ENCODE measurements at places on chromosomes 12 and 14.

DNA sequence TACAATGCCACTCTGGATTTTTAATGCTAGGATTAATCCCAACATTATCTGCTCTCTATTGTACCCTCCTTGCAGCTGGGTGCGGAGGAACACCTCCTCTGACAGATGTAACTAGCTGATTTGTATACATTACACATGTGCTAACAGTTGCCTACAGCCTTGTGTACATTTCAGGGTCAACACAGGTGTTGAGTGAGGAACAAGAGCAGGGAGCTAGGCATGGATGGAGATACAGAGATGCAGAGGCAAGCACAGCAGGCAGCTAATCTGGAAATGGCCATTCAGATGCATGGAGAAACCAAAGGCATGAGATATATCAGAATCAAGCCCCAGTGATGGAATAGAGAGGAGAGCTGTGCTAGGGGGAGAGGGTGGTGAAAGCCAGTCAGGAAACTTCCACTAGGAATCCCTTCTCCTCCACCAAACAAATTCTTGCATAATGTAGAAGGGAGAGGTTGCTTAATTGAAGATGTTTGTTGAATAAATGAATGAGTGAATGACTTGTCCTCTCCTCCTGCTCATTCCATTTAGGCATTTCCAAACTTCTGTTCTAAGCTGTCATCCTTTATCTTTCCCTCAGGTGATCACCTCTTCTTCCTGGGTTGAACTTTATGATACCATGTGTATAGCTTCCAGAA is 313.2 kb downstream of the ATP23 start:
- DNase-seq: no peak

DNA sequence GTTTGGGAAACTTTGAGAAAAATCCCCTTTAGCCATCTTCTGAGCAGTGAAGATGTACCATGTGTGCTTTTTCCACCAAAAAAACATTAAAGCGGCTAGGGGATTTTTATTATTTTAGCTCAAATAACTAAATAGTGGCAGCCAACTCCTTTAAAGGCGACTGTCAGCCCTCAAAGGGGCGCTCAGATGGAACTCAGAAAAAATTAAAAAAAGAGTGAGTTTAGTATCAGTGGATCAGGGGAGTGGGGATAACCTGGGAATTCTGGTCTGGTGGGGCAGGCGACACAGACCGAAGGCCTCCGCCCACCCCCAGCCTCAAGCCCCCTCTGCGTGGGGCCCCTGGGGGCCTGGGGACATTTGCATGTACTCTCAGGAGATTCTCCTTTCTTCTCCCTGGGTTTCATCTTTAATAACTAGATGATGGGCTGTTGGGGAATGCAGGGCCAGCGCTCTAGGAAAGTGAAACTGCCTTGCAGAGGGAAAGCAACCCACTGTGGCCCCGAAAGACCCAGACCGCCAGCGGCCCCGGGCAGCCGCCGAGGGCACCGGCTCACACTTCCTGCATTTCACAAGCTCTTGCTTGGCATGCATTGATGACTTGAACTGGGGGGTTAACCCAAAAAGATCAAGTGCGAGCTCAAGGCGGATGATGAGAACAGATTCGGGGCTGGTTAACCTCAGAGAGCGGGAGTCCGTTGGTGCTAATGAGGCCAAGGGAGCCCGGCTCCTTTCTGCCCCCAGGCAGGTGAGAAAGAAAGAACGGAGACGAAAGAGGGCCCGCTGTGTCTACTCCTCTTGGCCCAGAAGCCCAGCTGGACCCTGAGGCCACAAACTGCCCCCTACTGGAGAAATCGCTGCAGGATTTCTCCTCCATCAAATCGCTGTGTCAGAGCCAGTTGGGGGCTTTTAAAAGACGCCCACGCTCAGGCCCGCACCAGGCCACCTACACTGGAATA is 7.3 kb upstream of the BATF start:
- DNase-seq: no peak

DNA sequence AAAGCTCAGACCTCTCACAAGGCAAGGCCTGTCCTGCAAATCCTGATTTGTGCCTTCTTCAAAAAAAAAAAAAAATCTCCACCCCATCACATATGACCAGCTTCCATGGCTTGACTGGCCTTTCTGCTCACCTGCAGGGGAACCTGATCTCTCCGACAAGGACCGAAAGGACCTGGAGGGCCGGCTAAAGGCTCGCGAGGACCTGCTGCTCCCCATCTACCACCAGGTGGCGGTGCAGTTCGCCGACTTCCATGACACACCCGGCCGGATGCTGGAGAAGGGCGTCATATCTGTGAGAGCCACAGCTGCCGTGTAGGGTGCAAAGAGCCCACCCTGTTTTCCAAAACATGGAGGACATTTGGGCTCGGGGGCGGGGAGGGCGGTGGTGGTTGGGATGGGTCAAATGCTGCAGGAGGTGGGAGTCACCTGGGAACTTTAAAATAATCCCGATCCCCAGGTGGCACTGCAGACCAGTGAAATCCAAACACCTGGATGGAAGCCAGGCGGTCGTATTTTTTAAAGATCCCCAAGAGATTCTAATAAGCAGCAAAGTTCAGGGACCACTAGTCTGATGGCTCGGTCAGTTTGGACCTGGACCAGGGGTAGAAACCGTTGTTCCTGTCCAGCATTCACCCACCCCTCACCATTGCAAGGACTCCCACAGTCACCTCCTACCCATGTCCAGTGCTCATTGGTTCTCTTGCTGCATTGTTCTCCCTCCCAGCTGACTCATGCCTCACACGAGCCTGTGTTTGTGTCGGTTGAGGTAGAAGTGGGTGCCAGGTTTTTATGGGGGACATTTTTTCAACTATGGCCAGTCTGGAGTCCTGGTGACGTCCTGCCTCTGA is 44.8 kb downstream of the FOXN4 start:
- peak; percentile 49 for DNase-seq

- DNase-seq: no peak
These were observed 281.4 kb downstream of the FLRT2 start for GRCh38 chr14:85811340-85811739.

DNA sequence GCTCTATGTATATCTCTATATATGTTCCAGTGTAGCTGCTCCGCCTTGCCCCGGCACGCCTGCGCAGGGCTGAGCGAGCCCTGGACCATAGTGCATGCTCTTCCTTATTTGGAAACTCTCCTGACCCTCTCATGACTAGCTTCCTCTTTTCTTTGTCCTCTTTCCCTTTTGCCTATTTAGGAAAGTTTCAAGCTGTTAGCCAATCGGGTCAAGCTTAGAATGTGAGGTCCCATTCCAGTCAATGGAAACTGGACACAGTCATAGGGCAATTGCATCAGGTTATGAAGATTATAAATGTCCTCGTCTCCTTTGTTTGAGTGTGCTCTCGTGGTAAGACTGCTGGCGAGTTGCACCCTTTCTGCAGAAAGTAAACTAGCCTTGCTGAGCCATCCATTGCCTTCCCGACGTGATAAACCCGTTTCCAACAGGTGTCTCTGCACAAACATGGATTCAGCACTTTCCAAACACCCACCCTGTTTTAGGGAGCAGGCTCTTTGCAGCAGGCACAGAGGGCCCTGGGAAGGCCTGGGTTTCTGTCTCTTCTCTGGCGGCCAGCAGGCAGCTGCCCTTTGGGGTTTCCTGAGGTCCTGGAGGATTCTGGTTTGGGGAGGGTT is 30.9 kb downstream of the CCDC92 start:
- no peak for DNase-seq

DNA sequence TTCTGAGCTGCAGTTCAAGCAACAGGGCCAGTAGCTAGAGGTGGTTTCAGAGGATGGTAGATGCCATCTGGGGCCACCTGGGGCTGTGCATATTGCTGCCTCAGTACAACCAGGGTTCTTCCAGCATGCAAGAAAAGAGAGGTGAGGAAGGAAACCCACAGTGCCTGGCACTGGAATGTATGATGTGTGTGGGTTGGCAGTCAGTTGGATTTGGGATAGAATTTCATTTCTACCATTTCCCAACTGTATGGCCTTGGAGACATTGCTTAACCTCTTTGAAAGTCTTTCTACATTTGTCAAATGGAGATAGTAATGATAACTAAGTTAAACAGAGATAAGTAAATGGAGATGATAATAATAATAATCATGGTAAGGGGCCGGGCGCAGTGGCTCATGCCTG is 10.2 kb upstream of the LRRC10 start:
- no peak for DNase-seq

DNA sequence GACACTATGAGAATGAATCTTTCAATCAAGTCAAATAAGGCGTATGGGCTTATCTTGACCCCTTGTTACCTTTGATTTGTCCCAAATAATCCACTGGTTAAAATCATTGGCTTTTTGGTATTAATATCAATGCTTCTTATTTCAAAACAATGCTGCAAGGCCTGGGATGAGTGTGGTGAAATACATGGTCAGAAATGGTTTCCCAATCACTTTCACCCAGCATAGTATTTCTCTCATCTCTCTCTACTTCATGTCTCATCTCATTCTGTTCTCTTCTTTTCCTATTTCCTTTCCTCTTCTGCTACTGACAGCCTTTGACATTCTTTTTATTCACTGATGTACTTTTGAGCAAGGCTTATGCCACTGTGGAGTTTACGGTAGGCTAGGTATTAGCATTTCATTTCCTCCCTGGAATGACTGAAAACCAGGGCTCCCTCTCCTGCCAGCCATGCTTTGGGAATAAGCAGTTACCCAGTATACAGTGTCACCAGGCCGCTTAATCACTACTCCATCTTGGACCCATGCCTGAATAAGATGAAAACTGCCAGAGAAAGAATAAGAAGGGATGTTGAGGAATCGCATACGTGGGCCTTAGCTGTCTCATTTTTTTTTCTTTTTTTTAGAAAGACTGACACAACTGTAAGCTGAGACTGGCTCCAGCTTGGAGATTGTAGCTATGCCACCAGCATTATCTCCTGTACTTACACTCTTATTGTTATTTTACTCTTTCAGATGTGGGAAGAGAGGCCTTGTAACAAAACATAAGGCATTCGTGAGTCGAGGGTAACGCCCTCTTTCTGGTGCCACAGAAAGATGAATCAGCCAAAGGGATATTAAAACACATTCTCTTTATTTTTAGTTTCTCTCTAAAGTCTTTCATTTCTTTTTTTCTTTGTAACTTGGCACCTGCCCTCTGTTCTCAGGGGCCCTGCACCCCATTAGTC is 53.5 kb downstream of the IGF1 start:
- no peak for DNase-seq

DNA sequence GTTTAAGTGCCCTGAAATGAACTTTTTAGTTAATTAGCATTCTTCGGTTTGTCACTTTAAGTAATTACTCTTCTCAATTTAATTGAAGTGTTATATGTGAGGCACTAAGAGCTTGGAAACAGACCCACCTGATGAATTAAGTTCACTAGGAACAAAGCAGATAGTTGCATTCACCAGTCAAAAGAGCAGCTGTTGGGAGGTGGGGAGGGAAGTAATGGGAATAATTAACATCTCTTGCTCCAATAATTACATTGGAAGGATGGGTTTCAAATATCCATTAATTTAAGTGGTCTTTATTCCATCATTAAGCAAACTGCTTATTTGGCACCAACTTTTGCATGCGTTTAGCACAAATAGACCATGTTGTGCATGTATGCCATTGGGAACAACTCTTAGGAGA is 667.2 kb downstream of the GALC start:
- no peak for DNase-seq

- peak; percentile 38 for DNase-seq
These were observed 52.6 kb upstream of the VPS33A start for GRCh38 chr12:122318607-122319605.

DNA sequence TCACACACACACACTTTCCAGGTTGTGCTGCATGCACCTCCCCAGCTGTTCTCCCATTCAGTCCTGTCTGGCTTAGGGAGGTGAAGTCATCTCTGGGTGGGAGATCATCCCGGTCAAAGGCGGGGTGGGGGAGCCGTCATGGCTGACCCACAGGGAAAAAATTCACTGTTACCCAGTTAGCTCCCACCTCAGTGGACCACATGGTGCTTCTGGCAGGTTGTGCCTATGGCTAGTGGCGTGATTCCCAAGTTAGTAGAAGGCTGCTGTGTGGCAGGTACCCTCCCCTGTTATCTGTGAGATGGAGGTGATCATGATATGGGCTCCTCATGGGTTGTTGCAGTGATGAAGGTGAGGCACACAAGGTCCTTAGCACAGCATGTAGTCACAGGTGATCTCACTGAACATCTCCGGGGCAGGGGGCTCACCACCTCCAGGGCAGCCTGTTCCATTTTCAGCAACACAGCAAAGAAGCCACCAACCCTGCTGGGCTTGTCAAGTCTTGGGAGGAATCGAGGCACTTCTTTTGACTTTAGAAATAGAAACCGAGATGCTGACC is 154.9 kb upstream of the CCND2 start:
- no peak for DNase-seq

DNA sequence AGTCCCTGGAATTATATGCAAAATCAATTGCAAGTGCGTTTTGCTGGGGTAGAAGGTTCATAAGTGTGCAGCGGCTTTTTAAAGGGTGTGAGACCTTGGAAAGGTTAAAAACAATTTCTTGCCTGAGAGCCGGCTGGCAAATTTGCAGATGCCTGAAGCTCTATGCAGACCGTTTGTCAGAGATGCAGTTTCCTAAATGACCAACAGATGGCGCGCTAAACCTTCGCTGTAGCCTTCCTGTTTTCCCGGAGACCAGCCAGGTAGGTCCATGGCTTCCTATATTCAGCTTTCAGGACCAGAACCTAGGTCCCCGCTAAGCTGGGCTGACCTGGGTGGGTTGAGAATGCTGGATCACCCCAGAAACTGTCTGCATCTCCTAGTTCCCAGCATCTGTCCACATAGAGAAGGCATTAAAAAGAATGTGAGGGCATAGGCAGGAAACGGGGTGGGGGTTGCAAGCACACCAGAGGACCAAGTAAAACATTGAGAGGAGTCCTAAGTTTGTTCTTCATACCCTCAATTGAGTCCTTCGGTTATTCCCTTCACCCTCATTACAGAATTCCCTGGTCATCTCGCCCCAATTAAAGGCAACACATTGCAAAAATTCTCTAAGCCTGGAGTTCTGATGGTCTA is 5.7 kb upstream of the NOS1 start:
- peak; percentile 78 for DNase-seq

DNA sequence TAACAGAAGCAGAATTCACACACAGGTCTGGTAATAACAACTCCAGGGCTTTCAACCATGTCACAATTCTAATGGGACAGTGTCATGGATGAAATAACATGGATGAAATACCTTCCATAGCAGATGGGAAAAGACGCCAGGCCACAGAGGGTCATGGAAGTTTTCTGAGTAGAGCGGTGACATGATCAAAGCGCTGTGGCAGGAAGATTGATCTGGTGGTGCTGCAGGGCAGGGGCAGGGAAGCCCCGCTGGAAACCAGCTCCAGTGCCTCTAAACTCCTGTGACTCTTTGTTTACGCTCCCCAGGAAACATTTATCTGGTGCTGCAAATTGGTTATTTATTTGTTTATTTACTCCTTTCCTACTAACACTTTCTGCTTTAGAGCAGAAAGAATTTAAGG is 108.3 kb upstream of the HMGA2 start:
- no peak for DNase-seq

DNA sequence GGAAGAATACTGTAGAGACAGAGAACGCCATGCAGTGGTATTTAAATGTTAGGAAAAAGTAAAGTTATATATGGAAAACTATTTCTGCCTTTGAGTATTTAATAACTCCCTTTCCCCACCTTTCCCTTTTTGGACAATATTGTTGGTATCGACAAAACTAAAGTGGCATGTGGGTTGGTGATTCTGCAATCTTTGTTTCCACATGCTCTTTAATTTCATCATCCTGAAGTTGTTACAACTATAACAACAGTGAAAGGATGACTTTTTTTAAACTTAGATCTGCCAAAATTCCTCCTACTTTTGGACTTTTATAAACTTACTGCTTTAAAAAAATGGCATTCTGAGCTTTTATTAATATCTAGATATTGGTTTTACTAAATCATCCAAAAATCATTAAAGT is 25.3 kb downstream of the TTC8 start:
- no peak for DNase-seq
